ENCODE measurements at places on chromosomes 12 and 14.

- no peak for DNase-seq
Observed at GRCh38 chr14:105197211-105197641, 16.1 kb upstream of the NUDT14 start.

DNA sequence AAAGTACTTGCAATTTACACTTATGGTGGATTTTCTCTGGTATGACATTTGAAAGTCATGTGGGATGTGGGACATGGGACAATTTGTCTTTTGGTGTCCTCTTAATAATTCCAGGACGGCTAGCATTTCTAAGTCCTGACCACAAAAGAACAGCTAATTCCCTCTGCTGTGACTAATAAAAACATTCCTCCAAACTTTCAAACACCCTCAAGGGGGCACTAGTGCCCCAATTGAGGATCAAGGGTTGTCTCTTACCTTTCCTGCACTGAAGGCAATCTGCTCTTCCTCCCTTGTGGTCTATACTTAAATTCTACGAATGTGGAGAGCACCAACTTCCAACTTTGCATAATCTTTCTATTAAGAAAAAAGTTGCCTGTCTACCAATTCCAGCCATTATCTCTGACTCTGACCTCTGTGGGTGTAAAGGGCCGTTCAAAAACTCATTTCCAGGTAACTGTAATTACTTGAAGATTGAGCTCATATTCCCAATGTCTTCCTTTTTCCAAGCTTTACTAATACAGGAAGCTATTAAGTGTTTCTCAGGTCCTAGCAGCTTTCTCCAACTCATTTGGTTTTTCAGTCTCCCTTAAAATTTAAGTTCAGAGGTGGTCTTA, 210.2 kb downstream of the PTPRO start:
- no peak for DNase-seq

GRCh38 chr12:116691205-116691604, 46.7 kb downstream of the SPRING1 start:
- DNase-seq, result no peak

DNA sequence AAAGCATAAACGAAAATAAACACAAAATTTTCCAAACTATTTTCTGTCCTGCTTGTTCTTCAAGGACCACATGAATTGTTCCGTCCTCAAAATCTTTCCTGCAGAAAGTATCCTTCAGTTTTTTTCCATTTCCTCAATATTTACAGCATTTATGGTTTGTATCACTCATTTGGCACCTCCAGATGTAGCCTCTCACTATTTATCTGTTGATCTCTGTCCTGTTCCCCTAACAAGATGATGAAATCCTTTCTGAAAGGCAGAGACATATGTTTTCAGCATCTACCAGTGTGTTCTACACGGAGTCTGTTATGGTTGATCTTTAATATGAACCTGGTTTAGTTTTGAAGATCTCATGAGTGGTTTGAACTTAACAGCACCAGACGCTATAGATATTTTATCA, 490.2 kb downstream of the NELL2 start:
- DNase-seq, result no peak

DNA sequence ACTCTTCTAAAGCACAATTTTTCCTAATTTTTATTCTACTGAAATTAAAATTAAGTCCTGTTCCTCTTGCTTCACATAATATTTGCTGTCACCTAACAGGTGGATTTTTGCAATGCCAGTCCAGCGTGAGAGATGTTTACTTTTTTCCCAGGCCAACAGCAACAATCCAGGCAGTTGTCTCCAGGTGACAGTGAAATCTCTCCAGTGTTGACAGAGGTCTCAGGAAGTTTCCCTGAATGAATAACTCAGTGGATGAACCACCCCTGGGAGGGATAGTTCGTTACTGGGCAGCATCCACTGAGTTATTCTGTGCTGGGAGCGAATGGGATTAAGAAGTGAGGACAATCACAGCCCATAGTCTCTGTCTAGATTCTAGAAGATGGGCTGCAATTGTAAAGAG, 7.1 kb upstream of the NT5DC3 start:
- no peak for DNase-seq

GRCh38 chr12:51246254-51246853, 7.7 kb downstream of the DAZAP2 start:
- no peak for DNase-seq

Measured in keratinocyte (primary cell).